ENCODE measurements at places on chromosomes 13 and 19.

GRCh38 chr19:44756089-44756562 is 7.6 kb downstream of the BCL3 start:
- DNase-seq = no peak

- no peak for DNase-seq
Observed at GRCh38 chr13:53104136-53104535, 75.5 kb downstream of the OLFM4 start.

DNA sequence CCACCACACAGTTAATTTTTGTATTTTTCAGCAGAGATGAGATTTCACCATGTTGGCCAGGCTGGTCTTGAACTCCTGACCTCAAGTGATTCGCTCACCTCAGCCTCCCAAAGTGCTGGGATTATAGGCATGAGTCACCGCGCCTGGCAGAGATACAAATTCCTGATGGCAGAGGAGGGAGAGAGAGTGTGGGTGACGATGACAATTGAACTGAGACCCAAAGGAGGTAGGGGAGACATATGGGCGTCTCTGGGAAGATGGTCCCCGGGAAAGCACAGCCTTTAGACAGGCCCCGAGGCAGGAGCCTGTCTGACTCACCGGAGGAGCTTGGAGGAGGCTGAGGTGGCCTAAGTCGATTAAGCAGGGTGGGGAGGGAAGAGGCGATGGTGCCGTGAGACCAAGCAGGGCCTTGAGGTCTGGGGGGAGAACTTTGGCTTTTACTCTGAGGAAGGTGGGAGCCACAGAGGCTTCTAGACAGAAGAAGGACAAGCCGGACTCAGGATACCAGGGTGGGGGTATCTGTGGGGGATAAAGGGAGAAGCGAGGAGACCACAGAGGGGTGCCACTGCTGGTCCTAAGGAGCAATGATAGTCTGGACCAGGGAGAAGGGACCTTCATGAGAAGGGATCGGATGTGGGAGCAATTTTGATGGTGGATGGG is 38.2 kb downstream of the ARRDC2 start:
- no peak for DNase-seq

DNA sequence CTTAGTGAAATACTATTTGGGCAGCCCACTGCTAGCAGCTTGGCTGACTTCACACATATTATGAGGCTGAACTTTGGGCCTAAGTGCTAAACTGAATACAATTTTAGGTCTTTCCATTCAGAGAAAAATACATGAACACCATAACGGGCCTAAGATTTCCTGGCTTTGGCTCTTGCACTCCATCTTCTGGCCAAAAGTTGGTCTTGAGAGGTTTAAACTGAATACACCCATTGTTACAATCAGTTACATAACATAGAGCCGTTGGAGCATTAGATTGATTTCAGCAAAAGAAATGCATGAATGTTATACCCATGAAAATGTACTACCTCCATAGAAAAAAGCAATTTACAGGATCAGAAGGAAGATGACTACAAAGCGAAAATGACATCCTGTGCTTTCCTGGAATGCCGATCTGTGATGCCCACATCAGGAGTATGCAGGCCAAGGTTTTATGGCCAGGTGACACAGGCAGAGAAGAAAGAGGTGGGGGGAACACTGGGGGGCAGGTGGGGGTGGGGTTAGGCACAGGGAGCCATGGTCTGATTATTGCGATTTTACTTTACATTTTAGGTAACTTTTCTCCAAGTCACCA is 11.1 kb upstream of the SHISA2 start:
- no peak for DNase-seq

GRCh38 chr13:44232774-44233173 is 140.8 kb upstream of the SERP2 start:
- no peak for DNase-seq

- DNase-seq = no peak
Observed at GRCh38 chr13:30757026-30757742, 21.8 kb downstream of the ALOX5AP start.

GRCh38 chr13:51714663-51715168 is 89.2 kb downstream of the DHRS12 start:
- DNase-seq = no peak

GRCh38 chr19:11332822-11333221 is 6.6 kb downstream of the RAB3D start:
- no peak for DNase-seq

DNA sequence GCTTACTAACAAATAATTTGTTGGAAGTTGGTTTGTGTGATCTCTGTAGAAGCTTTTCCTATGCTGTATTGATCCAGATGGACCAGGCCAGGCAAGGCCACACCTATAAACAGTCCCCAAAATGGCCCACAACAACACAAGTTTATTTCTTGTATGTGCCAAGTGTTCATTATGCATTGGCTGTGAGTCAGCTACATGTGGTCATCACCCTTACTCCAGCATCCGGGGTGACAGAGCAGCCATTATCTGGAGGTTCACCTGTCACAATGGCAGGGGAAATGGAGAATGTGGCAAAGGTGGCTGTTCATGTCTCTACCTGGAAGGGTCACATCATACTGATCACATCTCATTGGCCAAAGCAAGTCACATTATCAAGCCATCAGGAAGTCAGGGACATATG is 164.3 kb downstream of the DCT start:
- DNase-seq = no peak

- DNase-seq = no peak
Observed at GRCh38 chr13:99302637-99303505, 4.3 kb downstream of the GPR183 start.

GRCh38 chr13:42685751-42686150 is 95.6 kb upstream of the FAM216B start:
- no peak for DNase-seq

DNA sequence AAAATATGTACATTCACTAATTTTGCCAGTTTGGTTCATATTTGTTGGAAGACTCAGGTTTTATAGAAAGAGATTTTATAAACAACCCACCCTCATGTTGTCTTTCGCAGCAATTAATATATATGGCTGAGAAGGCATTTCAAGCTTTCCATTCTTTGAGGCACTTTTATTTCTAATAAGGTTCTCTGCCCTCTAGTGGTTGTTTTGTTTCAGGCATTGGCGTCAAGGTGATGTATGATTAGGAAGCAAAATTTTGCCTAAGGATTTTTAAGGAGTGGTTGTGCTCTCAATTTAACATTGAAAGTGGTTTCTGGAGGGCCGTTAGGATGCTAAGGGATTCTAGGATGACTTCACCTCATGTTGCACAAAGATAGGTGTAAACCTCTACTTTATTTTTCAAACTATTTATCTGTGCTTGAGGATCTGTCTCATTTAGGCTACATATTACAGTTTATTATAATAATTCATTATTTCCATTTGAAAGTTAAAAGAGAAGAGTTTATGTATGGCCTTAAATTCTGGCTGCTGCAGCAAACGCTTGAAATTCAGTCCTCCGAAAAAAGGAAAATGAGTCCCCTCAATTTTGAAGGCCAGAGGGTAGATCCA is 35.9 kb downstream of the OXGR1 start:
- no peak for DNase-seq

- DNase-seq = no peak
Observed at GRCh38 chr13:42607546-42607945, 33.6 kb downstream of the TNFSF11 start.

GRCh38 chr19:4910594-4911281 is 1.4 kb downstream of the UHRF1 start:
- no peak for DNase-seq

DNA sequence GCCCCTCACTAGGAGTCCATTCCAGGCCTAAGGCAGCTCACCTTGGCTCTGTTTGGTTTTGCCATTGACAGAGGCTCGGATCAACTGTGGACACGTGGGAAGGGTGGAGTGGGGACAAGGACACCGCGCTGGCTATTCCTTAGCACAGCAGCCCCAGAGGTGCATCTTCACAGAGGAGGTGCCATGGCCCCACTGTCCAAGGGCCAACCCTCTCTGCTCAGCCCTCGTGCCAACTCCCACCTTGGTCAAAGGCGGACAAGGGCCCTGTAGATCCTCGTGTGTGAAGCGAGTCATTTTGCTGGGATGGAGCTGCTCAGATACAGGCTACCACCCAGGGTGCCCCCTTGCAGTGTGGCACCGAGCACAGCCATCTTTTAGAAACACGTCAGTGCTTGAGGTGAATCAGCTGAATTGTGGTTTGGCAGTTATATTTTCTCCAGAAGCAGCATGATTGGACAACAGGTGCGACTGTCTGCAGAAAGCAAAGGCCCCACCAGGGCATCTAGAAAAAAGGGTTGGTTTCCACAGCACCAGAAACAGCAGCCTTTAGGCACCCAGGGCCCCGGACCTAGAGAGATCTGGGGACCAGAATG is 192.1 kb upstream of the GPR12 start:
- no peak for DNase-seq
